ENCODE measurements at places on chromosomes 12 and 14. TPM values are rescaled to one million over a fixed set of nuclear protein-coding genes. Genes with fewer than 3 reads are reported as not detected.

The ANO2 gene
- 13.0 TPM for total RNA-seq

The C12orf50 gene
- total RNA-seq: not detected

The OTOGL gene
- 0.27 TPM for total RNA-seq

GRCh38 chr14:54483073-54483745 is 5.6 kb downstream of the GMFB start:
- DNase-seq: no peak

DNA sequence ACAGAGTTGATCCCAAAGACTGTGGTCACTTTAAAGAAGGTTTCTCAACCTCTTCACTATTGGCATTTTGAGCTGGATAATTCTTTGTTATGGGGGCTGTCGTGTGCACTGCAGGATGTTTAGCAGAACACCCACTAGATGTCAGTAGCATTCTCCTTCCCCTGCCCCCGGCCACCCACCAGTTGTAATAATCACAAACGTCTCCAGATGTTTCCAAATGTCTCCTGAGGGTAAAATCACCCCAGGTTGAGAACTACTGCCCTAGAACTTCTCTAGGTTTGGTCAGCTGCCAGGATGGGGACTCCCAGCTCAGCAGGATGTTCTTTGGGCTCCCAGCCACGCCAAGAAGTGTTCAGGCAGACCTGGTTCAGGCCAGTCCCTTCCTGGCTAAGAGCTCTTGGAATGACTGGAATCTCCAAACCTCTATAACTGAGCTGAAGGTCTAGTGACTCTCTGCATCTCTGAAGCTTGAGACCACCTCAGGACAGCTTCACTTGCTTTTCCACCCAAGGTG is 12.5 kb upstream of the AJUBA start:
- DNase-seq: no peak

DNA sequence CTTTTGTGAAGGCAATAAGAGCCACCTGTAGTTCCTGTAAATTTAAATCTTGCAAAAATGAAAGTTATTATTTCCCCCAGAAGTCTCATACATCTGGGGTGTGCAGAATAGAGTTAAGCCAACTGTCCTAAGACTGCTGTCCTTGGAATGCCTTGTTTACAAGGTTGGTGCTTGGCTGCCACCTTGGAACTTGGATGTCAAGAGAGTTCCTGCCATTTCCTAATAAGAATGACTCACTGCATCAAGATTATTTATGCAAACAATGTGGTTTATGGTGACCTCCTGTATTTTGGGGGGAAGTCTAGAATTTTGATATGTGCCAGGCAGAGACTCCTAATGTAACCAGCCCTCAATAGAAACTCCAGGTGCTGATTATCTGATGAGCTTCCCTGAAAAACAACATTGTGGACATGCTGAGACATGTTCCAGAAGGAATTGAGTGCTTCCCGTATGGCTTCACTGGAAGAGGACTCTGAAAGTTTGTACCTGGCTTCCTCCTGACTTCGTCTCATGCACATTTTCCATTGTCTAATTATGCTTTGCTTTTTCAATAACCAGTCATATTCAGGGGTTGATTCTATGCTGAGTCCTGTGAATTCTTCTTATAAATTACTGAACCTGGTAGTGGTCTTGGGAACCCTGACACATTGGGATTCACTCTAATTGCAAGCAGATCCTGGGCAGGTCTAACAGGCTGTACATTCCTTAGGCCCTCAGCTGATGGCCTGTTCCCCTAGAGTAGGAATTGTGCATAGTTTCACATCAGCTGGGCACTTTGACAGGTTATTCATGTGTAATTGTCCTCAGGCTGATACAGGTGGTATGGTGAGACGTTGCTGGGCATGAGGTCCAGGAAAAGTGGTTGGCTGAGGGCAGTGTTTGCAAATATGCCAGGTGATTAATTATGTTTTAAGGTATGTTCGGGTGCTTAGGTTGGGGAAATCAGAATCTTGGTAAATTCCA is 1370.7 kb upstream of the TMEM132C start:
- no peak for DNase-seq

DNA sequence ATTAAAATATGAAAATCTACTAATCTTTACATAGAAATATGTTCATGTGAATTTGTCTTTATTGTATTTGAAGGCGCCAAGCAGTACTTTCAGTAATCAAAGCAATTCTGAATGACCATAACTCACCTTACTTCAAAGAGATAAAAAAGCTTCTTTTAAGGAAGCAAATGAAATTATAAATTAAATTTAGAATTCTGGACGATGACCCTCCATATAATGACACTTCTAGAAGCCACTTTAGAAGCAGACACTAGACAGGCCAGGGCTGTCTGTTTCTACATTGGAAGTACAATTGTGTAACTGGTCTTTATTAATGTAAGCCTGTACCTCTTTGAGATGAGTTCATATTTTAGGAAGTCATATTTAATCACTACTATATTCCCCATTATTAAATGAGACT is 222.9 kb downstream of the CNTN1 start:
- DNase-seq: no peak

- DNase-seq: no peak
Measured at GRCh38 chr12:41250748-41251147, 62.6 kb downstream of the PDZRN4 start.

- DNase-seq: peak; percentile 36
Measured at GRCh38 chr14:51652168-51653078, 713 bp downstream of the FRMD6 start.

GRCh38 chr14:103828315-103828967 is 18.9 kb downstream of the PPP1R13B start:
- DNase-seq: peak; percentile 29

- DNase-seq: no peak
Measured at GRCh38 chr12:131060011-131060703, 106.5 kb downstream of the ADGRD1 start.

GRCh38 chr12:9650151-9650576 is 19.3 kb upstream of the CLEC2D start:
- no peak for DNase-seq

DNA sequence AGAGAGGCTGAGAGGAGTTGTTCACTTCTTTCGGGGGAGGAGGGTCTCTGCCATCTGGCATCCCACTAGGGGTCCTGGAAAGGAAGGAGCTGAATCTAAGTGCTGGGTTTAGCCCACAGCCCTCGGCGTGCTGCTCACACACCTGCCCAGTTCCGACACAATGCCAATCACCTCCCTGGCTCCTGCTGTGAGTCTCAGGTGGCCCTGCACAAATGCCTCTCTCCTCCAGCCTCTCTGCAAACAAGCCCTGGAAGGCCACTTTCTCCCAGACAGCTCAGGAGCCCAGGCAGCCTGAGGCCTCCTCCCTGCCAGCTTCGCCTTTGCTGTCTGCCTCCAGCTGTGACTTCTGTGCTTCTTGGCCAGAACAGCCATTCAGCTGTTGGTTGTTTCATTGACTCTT is 51.2 kb downstream of the SMIM41 start:
- peak; percentile 13 for DNase-seq
